ENCODE measurements at places on chromosomes 16 and 17.
A peak's percentile ranks its signal among the peaks of the same experiment; 100 is the strongest.

- no peak for DNase-seq
Observed at GRCh38 chr17:40355804-40356758, 8.5 kb downstream of the GJD3 start.

DNA sequence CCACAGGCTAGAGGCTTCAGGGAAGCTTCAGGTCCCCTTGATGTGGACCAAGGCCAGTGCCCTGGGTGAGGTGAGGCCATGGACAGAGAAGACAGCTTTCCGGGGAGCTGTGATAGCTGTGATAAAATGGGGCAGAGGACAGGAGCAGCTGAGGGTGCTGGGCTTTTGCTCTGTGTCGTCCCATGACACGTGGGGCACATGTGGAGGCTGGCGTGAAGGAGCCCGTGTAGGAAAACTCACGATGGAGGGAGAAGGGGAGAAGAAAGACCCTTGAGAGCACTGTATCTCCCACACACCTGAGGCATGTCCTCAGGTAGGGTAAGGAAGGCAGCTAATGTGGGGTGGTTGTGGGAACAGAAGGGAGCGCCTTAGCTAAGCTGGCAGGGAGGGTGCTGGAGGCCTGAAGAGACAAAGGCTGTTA, 21.3 kb downstream of the B9D1 start:
- DNase-seq: no peak

DNA sequence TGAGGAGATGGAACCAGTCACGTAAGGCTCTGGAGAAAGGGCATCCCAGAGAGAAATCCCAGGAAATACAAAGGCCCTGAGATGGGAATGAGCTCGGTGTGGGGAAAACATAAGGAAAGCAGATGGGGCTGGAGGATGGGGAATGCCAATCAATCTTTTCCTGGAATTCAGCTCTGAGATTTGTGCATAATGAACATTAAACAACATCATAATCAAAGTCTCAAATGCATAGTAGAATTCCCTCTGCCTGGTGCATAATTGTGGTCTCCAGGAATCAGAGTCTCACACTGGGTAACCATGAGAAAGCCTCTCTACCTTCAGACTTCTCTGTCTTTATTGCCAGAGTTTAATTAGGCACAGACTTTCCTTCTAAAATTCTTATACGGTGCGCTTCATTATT, 30.8 kb downstream of the OTOA start:
- DNase-seq: no peak

DNA sequence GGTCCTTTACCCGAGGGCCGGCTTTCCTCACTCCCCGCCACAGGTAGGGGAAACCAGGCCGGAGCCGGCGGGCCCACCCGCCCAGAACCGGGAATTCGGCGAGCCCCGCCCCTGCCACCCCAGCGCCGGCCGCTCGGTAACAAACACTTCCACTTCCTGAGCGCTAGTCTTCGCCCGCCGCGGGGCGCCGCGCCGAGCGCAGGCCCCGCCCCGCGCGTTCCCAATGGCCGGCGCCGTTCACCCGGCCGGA, 224 bp upstream of the NHERF1 start:
- DNase-seq: no peak

GRCh38 chr17:18250259-18250658, 8.3 kb downstream of the FLII start:
- DNase-seq: no peak

- no peak for DNase-seq
Observed at GRCh38 chr16:57384248-57385070, 12.2 kb downstream of the CX3CL1 start.

DNA sequence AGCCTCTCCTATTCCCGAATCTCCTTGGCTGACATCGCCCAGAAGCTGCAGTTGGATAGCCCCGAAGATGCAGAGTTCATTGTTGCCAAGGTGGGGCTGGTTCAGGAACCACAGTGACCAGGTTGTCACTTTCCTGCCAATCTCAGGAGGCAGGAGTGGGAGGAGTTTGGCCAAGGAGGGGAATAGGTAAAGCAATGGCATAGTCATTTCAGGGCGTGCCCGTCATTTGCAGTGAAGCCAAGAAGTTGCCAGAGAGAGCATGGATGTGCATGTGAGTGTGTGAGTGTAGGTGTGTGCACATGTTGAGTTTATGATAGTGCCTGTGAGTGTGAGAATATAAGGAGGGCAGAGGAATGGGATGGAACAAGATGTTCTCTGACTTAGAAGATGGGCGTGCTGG, 14.8 kb downstream of the PSMD3 start:
- no peak for DNase-seq

- DNase-seq: no peak
Observed at GRCh38 chr17:13594762-13595598, 6.7 kb downstream of the HS3ST3A1 start.

- DNase-seq: no peak
Observed at GRCh38 chr17:70313086-70313852, 143.9 kb downstream of the KCNJ2 start.

DNA sequence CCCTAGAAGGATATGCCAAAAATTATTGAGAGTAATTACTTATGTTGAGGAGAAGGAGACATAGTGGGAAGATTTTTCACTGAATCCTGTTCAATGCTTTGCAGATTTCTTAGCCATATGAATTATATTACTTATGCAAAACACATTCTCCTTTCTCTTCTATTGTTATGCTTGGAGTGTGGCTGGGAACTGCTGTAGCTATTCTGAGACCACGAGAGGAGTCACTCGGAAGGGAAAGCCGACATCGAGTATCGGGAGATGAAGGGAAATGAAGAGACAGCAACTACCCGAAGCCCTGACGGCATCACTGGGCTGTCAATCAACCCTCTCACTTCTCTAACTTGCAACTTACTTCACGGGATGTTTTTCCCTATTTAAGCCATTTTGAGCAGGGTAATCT, 39.6 kb downstream of the STX8 start:
- no peak for DNase-seq

DNA sequence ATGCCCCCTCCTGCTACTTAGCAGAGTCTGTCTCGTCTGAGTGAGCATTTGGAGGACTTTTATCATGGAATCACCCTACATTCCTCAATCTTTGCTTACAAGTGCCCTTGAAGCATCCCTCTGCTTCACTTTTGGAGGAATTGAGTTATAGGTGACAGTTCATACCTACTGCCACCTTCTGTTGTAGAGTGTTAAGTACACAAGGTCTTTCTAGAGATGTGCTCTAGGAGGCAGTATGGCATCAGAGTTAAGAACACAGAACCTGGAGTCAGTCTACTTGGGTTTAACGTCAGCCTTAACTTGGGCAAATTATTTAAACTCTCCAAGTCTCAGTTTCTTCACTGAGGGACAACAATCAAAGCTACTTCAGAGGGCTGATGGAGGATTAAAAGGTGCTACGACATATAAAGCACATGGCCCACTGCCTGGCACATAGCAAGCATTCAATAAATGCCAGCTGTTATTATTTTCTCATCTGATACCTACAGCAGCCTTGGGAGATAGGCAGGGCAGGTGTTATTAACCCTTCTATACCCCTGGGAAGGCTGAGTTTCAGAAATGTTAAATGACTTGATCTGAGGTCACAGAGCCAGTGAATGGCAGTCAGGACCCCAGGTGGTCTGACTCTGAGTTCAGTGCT, 62.2 kb downstream of the UTP18 start:
- no peak for DNase-seq

DNA sequence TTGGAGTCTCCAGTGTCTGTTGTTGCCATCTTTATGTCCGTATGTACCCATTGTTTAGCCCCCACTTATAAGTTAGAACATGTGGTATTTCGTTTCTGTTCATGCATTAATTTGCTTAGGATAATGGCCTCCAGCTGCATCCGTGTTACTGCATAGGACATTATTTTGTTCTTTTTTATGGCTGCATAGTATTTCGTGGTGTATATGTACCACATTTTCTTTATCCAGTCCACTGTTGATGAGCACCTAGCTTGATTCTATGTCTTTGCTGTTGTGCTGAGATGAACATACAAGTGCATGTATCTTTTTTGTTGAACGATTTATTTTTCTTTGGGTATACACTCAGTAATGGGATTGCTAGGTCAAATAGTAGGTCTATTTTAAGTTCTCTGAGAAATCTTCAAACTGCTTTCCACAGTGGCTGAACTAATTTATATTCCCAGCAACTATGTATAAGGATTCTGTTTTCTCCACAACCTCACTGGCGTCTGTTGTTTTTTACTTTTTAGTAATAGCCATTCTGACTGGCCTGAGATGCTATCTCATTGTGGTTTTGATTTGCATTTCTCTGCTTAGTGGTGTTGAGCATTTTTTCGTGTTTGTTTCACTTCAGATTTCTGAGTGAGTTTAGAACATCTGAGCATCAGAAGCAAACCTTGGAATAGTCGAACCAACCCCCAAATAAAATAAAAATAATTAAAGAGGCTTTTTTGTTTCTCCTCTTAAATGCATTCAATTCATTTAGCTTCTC, 304.7 kb downstream of the ZFHX3 start:
- DNase-seq: no peak

GRCh38 chr17:64617125-64617780, 44.9 kb downstream of the SMURF2 start:
- no peak for DNase-seq

- no peak for DNase-seq
Observed at GRCh38 chr17:44362949-44363612, 572 bp downstream of the FAM171A2 start.

GRCh38 chr16:14513389-14514107, 116.5 kb downstream of the PARN start:
- no peak for DNase-seq

GRCh38 chr17:80850109-80850508, 141.5 kb upstream of the CHMP6 start:
- no peak for DNase-seq

- no peak for DNase-seq
Observed at GRCh38 chr16:31916056-31916488, 42.5 kb downstream of the ZNF267 start.

- no peak for DNase-seq
Observed at GRCh38 chr16:88315543-88316105, 67.1 kb upstream of the ZNF469 start.

GRCh38 chr17:2157675-2158395, 102.9 kb downstream of the HIC1 start:
- no peak for DNase-seq

DNA sequence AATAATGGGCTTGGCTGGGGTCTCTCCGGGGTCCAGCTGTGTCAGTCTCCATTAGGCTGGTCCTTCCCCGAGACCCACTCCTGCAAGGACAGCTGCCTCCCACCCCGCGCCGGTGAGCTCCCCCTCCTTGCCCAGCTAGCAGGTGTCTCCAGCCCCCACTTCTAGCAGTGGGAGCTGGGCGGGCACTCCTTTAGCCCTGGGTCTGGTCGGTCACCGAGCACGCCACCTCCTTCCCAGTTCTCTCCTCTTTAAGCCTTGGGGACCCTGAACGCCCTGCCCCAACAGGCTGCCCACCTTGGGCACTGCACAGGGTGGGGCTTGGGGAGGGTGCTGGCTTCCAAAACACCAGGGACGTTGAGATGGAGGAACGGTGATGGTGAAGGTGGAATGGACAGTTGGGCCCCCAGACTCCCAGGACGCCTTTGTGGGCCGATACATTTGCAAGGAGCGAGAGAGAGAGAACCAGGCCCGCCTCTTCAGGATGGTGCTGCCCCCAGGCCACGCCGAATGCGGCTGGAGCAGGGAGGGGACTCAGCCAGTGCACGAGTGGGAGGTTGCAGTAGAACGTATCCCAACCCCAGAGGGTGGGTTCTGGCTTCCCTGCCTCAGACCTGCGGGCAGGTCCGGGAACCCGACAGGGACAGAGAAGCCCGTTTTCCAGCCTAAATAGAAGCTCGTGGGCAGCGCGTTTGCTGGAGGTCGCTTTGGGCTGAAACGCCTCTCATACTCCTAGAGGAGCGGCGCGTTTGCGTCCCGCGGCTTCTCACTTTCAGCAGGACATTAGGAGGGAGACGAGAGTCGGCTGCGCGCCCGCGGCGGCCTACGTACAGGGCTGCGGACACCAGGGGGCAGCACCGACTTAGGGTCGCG, 10.7 kb downstream of the TBX2 start:
- DNase-seq: peak; percentile 45

DNA sequence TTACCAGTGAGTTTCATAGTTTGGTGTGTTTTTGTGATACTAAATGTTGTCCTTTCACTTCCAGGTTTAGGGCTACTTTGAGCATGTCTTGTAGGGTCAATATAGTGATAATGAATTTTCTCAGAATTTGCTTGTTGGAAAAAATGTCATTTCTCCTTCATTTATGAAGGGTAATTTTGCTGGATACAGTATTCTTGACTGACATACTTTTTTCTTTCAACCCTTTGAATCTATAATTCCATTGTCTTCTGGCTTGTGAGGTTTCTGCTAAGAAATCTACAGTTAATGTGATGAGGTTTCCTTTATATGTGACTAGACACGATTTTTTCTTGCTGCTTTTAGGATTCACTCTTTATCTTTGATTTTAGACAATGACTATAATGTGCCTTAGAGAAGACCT, 219.3 kb downstream of the BCAS3 start:
- DNase-seq: no peak

DNA sequence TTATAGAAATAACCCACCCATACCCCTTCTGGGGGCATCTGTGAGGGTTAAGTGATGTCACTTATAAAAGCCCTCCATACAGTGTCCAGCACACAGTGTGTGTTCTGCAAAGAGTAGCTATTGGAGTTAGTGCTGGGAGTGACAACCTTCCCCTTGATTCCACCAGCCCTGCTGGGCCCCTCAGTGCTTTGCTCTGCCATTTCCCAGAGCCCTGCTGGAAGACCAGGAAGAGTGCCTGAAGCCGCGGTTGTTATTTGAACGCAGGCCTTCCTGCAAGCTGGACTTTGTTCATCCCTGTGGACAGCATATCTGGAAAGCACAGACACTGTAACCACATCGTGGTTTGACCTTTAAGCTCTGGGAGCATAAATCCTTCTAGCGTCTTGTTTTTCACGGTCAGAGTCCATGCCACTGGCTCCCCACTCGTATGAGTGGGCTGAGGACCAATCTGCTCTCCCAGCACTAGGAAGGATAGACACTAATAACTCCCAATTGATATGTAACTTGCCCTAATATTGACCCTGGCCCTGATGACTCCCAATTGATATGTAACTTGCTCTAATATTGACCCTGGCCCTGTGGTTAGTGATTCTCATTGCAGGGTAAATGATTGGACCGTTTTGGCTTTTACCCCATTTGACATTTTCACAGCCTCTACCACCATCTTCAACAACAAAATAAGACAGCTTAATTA, 297.1 kb upstream of the MAF start:
- no peak for DNase-seq

DNA sequence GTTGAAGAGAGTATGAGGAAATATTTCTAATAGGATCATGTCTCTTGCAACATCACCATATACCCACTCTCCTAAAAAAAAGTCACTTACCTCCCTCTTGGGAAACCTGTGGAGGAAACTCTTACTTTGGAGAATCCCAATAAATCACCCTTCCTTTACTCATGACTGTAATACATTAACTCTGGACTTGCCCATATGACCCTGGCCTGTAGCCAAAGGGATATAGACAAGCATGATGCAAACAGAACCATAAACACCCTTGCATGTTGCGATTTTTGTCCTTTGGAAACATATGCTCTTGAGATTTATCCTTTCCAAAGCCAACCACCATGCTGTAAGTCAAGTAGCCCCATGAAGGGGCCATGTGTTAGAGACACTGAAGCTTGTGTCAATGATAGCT, 19.5 kb downstream of the CDH11 start:
- no peak for DNase-seq

GRCh38 chr16:71792176-71792575, 16.5 kb downstream of the AP1G1 start:
- no peak for DNase-seq

- DNase-seq: no peak
Observed at GRCh38 chr16:89193576-89194293, 6.6 kb downstream of the SLC22A31 start.

Data from activated gamma-delta T cell (primary cell).